ENCODE measurements at places on chromosomes 6 and 20. TPM values are rescaled to one million over a fixed set of nuclear protein-coding genes. Genes with fewer than 3 reads are reported as not detected.
A peak's percentile ranks its signal among the peaks of the same experiment; 100 is the strongest.

DNA sequence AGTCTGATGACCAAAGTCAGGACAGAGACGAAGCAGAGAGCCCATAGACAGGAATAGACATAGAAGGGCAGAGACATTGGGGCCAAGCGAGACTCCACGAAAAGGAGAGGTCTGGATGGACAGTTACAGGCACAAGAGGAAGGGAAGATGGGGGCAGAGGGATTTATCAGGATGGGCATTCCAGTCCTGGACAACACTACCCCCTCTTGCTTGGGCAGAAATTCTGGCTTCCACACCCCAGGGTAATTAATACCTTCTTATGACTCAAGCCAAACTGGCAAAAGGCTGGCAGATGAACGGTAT, 82.2 kb upstream of the MAFB start:
- no peak for DNase-seq

GRCh38 chr6:27890445-27891319, 21.5 kb downstream of the OR2B2 start:
- DNase-seq: peak; percentile 74

GRCh38 chr6:89734526-89734925, 85.1 kb downstream of the MDN1 start:
- DNase-seq: no peak

DNA sequence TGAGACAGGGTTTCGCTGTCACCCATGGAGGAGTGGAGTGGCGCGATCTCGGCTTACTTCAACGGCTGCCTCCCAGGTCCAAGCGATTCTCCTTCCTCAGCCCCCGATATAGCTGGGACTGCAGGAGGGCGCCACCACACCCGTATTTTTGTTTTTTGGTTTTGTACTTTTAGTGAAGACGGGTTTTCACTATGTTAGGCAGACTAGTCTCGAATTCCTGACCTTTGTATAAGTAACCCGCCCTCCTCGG, 115.4 kb upstream of the BTN3A2 start:
- no peak for DNase-seq

DNA sequence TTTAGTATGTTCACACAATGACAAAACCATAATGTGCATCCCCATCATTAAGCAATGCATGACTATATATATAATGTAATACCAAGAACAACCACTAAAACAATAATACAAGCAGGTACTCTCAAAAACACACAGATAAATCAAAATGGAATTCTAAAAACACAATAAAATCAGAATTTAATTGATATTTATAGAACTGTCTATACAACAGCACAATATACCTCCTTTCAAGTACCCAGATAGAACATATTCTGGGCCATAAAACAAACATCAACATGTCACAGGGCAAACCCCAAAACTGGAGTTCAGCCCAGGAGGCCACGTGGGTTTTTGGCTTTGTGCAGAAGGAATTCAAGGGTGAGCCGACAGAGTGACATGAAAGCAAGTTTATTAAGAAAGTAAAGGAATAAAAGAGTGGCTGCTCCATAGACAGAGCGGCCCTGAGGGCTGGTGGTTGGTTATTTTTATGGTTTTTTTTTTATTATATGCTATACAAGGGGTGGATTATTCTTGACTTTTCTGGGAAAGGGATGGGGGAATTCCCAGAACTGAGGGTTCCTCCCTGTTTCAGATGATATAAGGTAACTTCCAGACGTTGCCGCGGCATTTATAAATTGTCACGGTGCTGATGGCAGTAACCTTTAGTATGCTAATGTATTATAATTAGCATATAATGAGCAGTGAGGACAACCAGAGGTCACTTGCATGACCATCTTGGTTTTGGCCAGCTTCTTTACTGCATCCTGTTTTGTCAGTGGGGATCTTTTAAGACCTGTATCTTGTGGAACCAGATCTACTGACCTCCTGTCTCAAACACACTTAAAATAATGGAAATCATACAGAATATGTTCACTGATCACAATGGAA, 5.6 kb downstream of the RAB23 start:
- DNase-seq: no peak

DNA sequence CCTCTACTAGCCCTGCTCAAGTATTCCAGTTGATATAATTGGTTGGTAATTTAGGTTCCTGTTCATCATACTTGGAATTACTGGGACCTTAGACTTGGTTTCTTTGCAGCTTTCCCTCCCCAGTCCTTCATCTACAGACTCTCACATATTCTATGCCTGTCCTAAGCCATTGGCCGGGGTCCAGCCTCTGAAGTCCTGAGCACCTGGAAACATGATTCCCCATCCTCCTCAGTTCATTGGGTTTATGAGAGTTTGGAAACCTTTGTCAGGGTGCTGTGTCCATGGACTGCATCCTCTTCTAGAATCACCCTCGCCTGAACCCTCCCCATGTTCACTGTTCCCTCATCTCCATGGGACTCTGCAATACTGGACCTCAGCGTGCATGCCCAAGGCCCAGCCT, 8.8 kb downstream of the GSTA2 start:
- no peak for DNase-seq

GRCh38 chr20:25221592-25222460, 26.1 kb upstream of the PYGB start:
- peak; percentile 69 for DNase-seq

DNA sequence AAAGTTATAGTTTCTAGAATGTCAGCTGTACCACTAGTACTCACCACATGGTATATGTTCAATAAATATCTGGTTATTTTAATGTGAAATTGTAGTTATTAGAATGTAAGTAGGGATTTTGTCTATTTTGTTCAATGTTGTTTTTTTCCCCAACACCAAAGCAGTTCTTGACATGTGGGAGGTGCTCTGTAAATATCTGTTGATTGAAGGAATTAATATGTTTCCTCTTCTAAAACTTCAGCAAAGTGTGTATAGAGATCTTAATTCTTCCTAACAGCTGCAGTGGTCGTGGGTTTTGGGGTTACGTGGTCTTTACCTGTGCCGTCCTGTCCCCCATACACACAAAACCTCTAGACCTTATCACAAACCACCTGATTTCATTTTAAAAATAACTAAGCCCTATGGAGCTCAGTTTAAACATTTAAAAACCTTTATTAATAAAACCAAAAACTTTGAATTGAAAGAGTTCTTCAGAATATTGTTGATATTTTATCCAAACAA, 471.9 kb upstream of the SOX4 start:
- no peak for DNase-seq

- peak; percentile 72 for DNase-seq
Measured at GRCh38 chr20:3734111-3734843, 1.8 kb downstream of the HSPA12B start.

GRCh38 chr20:12198281-12198680, 280.6 kb downstream of the BTBD3 start:
- DNase-seq: no peak

DNA sequence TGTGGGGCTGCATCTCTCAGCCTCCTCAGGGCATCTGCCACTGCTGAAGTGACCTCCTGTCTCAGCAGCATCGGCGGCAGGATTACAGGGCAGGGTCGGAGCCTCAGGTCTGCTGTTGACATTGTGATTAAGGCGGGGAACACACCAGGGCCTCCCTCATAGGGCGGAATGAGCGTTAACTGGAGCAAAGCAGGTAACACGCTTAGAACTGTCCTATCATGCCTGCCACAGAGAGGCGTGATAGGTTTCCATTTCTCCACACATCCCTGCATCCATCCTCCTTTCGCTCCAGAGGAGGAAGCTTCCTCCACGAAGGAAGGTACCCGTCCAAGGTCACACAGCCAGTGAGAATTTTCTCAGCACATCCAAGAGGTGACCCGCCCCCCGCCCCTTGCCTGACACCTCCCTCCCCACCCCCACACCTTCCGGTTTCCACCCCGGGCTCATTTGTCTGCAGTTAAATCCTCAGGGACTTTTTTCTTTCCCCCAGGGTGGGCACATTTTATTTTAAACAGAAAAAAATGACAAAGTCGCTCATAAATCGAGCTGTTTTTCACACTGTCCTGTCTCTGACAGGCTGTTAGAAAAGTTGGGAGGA, 200.8 kb downstream of the TFAP2C start:
- no peak for DNase-seq

DNA sequence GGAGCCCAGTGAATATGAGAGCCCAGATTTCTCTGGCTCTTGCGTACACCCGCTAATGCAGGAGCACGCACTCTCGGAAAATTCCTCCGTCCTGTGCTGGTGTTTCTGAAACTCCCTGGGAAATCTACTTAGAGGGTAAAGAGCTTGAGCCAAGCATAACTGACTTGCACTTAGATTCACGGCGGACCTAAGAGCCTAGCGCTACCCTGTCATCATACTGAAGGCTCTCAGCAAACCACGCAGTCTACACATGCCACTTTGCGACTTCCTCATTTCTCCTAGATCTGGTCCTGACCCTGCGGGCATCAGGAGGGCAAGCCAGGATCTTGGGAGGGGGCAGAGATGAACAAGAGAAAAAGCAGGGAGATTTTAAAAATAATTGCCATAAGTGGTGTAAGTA, 324.7 kb downstream of the CD83 start:
- DNase-seq: no peak

DNA sequence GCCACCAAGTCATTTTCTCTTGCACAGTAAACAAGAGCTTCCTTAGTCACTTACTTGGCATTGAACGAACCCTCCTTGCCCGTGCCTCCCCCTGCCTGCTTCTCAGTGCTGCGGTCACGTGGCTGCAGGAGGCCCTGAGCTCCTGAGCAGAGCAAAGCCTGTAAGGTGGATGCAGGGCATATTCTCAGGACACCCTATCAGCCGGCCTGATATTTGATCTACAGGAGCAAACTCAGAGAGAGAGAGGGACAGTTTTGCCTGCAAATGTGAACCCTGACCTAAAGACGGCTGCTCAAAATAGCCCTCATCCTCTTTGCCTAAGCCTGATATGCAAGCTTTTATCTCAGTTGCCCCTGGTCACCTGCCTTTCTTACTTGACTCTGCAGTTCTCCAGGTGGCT, 93.0 kb upstream of the POPDC3 start:
- DNase-seq: no peak

Gene KIAA0408
- 2.3 TPM for polyA plus RNA-seq

Gene BEND6
- 0.70 TPM for polyA plus RNA-seq

Gene EFCAB8
- not detected for polyA plus RNA-seq

Gene RFX6
- polyA plus RNA-seq: not detected

Gene LY6G6C
- polyA plus RNA-seq: 0.18 TPM

Gene TBXT
- polyA plus RNA-seq: not detected

Gene TREM2
- 1.2 TPM for polyA plus RNA-seq

Gene RRAGD
- polyA plus RNA-seq: 57.2 TPM

Gene DPM1
- polyA plus RNA-seq: 61.2 TPM

Gene PPP1R14C
- 92.8 TPM for polyA plus RNA-seq

Gene MAP1LC3A
- 116 TPM for polyA plus RNA-seq

Gene MOG
- polyA plus RNA-seq: 4.8 TPM

Gene HMGCLL1
- 1.0 TPM for polyA plus RNA-seq

Gene CGA
- 0.41 TPM for polyA plus RNA-seq

Gene TPD52L1
- polyA plus RNA-seq: 36.1 TPM

Gene LGSN
- not detected for polyA plus RNA-seq

Gene C6orf132
- polyA plus RNA-seq: 1.8 TPM
